ENCODE measurements at places on chromosomes 3 and 15.

DNA sequence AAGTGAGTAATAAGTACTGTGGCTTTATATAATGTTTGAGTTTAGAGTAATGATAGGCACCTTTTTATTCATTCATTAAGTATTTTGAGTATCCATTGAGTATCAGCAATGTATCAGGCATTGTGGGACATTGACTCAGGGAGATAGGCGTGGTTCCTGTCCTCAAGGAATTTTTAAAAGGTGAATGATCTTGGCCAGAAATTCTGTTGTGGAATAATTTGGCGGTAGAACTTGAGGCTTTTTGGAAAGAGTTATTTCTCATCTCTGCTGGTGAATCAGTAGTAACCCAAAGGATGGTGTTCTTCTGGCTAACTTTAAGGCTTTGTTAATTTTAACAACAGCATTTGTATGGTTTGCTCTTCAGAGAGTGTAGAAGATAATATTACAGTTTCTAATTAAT, 2.0 kb downstream of the RAB7A start:
- no peak for DNase-seq

DNA sequence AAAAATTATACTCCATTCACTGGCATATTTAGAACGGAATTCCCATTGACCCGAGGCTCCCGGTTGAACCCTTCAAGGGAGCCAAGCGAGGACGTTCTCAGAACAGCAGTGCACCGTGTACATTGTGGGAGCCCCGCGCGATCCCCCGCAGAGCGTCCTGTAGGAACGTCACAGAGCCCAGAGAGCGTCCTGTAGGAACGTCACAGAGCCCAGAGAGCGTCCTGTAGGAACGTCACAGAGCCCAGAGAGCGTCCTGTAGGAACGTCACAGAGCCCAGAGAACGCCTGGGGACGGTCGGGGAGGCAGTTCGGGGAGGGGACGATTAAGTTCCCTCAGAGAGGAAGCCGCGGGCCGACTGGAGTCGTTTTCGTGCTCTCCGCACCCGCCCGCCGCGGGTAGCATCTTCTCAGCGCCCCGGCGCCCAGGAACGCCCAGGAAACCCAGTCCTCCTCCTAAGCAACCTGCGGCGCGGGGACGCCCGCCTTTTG, 506 bp upstream of the ATP1B3 start:
- DNase-seq = peak; percentile 86

GRCh38 chr3:8657804-8658305, 13.3 kb upstream of the SSUH2 start:
- no peak for DNase-seq

- no peak for DNase-seq
These were observed 529.2 kb downstream of the TUSC7 start for GRCh38 chr3:117238806-117239205.

DNA sequence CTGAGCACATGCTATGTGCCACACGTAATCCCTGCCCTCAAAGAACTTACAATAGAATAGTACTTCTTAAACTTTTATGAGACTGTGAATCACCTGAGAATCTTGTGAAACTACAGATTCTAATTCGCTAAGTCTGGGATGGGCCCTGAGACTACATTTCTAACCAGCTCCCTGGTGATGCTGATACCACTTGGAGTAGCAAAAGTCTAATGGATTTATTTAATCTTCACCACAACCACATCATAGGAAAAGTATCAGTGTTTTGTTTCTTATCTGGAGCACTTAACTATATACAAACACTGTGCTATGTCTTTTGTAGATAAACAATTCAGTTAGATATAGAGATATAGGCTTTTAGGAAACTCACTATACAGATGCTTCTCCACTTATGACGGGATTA, 23.8 kb upstream of the TCF12 start:
- DNase-seq = no peak

- no peak for DNase-seq
These were observed 8.2 kb downstream of the SLC2A2 start for GRCh38 chr3:171018156-171018935.

DNA sequence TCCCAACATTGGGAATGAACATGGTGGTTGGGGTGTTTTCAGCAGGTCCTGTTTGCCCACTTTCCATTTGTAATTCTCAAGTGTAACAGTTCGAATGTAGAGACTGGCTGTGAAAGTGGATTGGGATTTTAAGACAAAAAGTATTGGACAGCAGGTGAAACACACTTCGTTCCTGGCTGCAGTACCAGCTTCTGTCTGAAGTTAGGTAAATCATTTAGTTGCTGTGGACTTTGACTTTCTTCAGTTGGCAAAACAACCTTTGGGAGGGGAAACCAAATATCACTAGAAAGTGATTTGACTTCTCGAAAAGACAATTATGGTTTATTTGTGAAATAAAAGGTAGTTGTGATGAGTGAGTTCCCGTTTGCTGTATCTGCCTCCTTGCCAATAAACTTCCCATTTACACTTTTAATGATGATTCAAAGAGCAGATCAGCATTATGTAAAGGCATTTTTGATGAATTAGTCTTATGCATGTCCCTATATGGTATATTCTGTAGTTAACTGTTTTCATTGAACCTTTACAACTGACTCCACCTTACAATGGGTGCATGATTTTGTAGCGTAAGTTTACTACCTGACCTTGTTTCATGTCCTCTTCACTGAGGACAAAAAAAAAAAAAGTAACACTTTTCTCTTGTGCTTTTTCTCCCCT, 34.0 kb downstream of the FNDC3B start:
- no peak for DNase-seq

DNA sequence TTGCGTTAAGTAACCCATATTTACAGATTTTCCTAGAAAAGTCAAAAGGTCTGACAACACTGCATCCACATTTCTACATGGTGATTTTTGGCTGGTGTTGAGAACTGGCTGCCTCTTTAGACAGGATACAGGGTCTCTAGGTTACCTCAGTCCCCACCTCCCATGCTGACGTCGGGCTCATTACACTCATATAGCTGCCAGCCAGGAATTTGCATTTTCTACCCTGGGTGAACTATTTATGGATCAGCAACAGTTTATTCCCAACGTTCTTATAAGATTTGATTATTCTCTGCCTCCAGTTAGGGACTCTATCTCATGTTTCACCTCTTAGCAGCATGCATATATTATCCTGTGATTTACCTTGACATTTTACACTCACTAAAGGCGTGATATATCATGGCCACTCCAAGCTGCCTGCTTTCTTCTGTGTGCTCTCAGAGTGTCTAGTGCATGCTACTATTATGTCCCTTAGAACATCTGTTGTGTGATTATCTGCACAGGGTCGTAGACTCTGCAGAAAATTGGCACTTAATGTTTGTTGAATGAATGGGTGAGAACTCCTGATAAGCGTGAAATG, 49.0 kb downstream of the CLDN11 start:
- no peak for DNase-seq

- no peak for DNase-seq
These were observed 135.9 kb downstream of the KCNAB1 start for GRCh38 chr3:156256256-156256655.

DNA sequence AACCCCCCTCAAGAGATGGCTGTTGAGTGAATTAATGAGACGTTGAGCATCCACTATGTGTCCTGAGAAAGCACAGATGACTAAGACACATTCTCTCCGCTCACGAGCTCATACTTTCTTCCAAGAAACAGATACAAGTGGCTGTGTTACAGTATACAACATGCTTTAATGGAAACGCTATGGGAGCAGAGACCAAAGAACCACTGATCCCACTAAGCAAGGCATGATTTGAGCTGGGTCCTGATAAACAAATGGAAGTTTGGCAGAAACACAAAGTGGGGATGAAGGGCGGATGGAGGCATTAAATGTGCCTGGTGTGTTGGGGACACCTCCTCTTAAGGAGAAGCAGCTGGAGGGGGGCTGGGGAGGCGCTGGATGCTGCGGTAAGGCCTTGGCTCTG, 129.4 kb downstream of the UACA start:
- no peak for DNase-seq

GRCh38 chr15:61824291-61824690, 236.0 kb downstream of the VPS13C start:
- DNase-seq = no peak

DNA sequence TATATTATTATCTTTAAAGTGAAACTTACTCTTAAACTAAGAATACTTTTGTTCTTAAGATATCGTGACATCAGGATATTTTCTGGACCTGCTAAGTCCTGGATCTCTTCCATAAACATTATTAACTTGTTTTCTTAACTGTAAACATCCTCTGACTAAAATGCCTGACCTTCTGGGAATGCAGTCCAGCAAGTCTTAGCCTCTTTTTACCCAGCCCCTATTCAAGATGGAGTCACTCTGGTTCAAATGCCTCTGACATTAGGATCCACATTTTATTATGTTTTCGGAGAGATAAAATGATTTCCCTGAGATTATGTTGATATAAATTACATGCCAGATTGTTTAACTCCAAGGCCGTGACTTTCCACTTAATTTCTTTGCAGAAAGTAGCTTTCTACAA, 37.6 kb downstream of the OSTN start:
- no peak for DNase-seq

DNA sequence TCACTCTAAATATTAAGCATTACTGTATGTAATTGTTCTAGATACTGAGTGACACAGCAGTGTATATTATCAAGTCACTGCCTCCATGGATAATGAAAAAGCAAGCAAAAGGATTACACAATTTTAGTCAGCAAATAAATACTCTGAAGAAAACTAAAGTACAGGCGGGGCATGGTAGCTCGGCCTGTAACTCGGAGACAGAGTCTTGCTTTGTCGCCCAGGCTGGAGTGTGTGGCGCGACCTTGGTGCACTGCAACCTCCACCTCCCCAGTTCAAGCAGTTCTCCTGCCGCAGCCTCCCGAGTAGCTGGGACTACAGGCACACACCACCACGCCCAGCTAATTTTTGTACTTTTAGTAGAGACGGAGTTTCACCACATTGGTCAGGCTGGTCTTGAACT, 32.7 kb downstream of the RBM6 start:
- no peak for DNase-seq
